ENCODE measurements at places on chromosomes 5 and 9.
A peak's percentile ranks its signal among the peaks of the same experiment; 100 is the strongest.

- peak; percentile 70 for DNase-seq
Observed at GRCh38 chr9:88998911-88999310, 7.6 kb downstream of the S1PR3 start.

DNA sequence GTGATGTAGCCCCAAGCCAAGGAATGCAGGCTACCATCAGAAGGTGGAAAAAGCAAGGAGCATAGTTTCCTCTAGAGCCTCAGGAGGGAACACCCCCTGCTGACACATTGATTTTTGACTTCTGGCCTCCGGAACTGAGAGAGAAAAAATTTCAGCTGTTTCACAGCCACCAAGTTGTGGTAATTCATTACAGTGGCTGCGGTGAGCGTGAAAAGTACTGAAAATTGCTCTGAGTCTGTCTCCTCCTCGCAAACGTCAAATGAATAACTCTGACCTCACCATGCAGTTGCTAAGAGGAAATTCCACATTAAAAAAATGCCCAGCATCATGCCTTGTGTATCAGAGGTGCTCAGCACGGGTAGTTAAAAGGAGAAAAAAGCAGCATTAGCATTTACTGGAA, 277.9 kb upstream of the MSX2 start:
- DNase-seq: no peak

GRCh38 chr5:102262688-102263087, 33.4 kb downstream of the SLCO4C1 start:
- DNase-seq: no peak

DNA sequence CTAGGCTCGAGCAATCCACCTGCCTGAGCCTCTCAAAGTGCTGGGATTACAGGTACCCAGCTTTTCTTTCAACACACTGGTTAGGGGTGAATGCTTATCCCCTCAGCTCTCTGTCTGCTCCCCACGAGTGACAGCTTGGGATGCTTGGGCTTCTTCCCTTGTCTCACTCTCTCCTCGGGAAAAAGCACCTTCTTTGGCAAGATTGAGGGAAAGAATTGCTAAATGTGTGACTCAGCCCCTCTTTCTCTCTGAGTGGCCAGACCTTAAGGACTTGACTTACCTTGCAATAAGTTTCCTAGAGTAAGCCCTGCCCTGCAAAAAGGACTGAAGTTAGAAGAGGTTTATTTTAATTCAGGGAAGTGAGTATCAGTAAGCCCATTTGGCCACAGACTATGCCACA, 68.1 kb upstream of the ERBIN start:
- no peak for DNase-seq

DNA sequence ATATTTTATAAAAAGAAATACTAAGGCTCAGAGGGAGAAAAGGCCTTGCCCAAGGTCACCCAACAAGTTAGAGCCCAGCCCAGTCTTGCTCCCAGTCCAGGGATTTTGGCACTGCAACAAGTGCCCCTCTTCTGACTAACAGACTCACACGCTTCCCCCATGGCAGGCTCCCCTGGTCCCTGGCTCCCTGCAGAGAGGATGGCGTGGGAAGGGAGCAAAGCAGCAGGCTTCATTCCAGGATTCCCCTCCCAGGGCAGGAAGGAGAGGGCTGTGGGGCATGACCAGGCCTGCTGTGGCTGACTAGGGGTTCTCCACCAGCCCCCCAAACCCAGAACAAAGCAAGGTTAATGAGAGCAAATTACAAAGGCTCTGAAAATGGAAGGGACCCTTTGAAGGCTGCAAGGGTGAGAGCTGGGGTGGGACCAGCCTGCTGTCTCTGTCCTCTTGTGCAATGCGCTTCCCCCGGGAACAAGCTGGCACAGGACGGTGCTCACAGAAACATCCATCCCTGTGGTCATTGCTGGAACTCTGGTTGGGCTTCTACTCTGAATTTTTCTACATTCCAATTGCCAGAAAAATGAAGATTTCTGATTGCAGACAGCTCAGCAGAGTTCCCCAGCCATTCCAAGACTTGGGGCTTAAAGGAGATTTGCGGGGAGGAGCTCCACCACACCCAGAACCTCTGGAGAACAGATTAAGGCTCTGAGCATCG, 37.1 kb upstream of the FAT2 start:
- no peak for DNase-seq

DNA sequence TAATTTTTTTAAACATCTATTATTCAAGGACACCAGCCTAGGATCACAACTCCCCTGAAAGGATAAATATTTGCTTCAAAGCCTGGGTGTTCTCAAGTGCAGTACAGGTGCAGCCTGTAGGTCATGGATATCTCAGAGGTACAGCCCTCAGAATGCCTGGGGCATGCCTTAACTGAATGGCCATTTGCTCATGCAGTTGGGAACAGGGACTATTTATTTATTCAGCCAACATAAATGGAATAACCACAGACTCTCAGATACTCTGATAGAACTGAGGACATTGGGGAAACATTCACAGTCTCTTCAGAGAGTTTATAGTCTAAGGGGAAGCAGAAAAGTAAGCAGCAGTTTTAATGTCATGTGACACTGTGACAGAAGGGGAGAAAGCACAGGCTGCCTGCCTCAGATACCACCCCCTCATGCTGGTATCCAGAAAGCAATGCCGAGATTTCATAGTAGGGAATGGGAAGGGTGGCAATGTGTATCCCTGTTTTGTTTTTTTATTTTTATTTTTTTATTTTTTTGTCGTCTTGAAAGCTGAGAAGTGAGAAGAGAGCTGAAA, 112.6 kb downstream of the MACIR start:
- DNase-seq: no peak

DNA sequence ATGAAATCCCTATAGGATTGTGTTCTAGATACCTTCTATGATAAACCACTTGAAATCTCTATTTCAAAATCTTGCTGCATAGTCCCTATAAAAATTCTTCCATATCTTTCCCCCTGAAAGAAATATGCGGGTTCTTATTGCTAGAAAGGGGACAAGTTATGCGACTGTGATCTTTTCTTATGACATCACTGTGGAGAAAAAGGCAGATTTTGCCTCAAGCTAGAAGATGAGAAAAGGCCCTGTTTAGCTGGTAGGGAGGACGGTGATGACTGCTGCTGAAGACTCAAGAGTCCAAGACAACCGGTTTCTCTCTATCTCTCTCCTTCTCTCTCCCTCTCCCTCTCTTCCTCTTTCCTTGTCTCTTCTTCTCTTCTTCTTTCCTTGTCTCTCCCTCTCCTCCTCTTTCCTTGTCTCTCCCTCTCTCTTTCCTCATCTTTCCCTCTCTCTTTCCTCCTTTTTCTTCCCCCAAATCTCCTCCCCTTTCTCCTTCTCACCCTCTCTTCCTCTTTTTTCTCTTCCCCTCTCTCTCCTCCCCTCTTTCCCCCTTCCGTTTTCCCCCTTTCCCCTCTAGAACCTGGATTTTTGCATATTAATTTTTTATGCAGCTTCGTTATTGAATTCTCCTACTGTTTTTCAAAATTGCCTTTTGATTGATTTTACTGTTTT, 5.3 kb downstream of the OR2S2 start:
- no peak for DNase-seq

GRCh38 chr5:136212252-136212721, 19.3 kb upstream of the SMIM32 start:
- DNase-seq: no peak

- DNase-seq: no peak
Observed at GRCh38 chr9:75636427-75637045, 253.9 kb upstream of the PCSK5 start.

- DNase-seq: no peak
Observed at GRCh38 chr5:154358516-154359220, 87.1 kb upstream of the SAP30L start.

DNA sequence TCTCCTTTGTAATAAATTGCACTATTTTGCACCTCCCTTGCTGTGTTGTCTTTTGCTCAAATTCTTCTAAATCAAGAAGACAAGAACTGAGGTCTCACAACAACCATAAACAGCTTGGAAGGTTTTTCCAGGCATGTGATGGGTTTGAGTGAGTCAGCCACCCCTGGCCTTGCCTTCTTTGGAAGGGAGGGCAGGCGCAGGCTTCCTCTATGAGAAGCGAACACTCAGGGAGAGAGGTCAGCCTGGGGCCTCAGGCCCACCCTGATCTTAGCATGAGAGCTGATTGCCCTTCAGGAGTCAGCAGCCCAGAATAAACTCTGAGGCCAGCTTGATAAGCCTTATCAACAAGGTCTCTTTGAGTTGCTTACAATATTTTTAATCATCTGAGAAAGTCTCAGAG, 31.6 kb downstream of the S1PR3 start:
- DNase-seq: no peak

DNA sequence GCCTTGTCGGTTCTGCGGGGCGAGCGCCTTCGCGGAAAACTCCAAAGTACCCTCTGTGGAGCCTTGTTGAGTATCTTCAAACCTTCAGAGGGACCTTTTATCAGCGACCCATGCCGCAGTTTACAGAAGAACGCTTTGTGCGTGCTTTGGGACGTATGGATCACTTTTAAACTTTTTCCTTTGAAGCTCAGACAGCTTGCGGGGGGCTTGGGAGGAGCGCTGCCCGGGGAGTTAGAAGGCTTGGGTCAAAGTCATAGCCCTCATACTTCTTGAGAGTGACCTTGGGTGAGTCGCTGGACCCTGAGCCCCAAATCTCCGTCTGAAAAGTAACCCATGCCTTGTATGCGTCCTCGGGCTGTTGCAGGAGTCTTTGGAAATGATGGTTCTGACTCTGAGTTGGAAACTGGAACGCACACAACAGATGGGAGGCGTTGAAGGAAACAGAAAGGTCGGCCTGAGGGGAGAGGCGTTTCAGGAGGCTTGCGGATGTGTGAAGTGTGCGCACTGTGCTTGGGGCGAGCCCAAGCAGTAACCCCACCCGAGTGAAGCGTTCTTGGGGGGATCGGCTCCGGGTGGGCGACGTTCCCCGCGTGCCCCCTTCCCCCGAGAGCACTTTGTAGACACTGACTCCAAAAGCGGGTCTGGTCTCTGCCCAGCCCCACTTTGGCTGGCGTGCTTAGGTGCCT, 661 bp upstream of the SLC25A51 start:
- no peak for DNase-seq

GRCh38 chr9:70395652-70396051, 18.8 kb downstream of the KLF9 start:
- no peak for DNase-seq

GRCh38 chr5:142653321-142653720, 32.6 kb downstream of the FGF1 start:
- DNase-seq: no peak

- no peak for DNase-seq
Observed at GRCh38 chr9:123893831-123894460, 36.0 kb downstream of the DENND1A start.

- DNase-seq: no peak
Observed at GRCh38 chr5:27217155-27217956, 179.0 kb upstream of the CDH9 start.

- no peak for DNase-seq
Observed at GRCh38 chr9:110890416-110890815, 147.9 kb downstream of the LPAR1 start.

- DNase-seq: no peak
Observed at GRCh38 chr5:115227281-115227680, 35.4 kb downstream of the PGGT1B start.

DNA sequence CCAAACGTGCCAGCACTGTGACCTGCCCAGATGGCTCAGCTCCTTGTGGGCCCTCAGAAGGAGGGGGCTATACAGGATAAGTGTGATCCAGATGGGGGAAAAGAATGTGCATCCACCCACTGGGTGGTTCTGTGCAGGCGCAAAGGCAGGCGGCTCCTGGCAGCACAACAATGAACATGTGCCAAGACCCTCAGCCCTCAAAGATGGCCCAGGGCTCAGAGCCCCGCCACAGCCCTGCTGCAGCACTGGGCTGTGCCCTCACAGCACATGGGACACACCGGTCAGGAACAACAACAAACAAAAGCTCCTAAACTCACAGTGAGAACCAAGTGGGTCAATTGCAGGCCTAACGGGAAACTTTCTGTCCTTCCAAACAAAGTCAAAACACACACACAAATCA, 4.7 kb downstream of the SEMA4D start:
- DNase-seq: no peak

GRCh38 chr9:116260531-116260930, 106.9 kb downstream of the PAPPA start:
- no peak for DNase-seq

- DNase-seq: no peak
Observed at GRCh38 chr9:71814226-71814625, 45.9 kb upstream of the CEMIP2 start.

DNA sequence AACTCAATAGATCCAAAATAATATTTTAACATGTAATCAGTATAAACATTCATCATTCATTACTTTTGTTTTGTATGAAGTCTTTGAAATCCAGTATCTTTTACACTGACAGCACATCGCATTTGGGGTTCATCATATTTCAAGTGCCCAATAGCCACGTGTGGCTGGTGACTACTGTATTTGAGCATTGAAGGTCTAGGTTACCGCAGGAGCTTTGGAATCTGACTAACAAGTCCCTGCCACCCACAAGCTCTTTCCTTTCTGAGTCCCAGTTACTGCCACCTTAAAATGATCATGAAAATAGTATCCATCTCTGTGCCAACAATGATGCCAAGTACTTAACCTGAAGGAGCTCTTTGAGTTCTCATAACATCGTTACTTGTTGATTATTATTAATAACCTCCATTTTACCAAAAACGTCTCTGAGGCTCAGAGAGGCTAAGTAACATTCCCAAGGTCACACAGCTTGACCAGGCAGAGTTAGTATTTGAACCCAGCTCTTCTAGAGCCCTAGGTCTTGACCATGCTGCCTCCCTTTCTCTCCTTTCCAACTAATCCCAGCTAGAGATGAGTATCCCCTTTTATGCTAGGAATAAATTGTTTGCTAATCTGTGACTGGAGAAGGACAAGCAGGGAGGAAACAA, 24.2 kb downstream of the ARHGEF37 start:
- no peak for DNase-seq

DNA sequence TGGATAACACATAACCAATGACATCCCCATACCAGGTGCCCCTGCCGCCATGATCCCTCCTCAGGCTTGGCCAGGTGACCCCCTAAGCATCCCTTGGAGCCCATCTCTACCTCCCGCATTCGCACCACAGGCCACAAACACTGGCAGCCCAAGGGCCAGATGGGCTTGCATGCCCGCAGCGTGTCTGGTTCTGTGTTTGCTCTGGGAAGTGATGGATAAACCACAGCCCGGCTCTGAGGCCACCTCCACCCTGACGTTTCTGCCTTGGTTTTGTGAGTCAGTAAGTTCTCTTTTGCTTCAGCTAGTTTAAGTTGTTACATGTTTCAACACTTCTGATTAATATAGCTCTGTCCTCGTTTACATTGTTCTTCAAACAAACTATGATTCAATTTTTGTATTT, 172.4 kb upstream of the PHYKPL start:
- DNase-seq: no peak

- DNase-seq: peak; percentile 6
Observed at GRCh38 chr9:4024281-4024777, 275.5 kb downstream of the GLIS3 start.

DNA sequence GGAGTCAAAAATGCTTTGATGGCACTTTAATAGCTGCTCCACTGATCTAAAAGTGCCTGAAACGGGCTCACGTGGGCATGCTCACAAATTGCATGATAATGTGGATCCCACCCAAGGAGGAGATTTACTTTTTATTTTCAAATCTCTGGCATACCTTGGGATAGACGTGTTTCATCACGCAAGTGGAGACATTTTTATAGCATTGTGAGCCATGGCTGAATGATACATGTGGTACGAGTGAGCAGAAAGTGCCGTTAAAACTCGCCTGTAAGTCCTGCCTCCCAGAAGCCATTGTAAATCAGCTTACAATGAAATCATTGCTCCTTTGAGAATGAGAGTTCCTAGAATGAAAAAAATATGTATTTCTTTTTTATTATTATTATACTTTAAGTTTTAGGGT, 514.7 kb downstream of the MAT2B start:
- DNase-seq: no peak
